Natural killer cell (primary cell): ENCODE measurements at places on chromosomes 12 and 14.
A peak's percentile ranks its signal among the peaks of the same experiment; 100 is the strongest.

- DNase-seq = no peak
- H3K36me3 ChIP-seq = no peaks in the 10 kb centered on the region
Measured at GRCh38 chr12:31225656-31226535, 100.1 kb downstream of the SINHCAF start.

GRCh38 chr12:124319368-124320050 lies 24.6 kb downstream of the RFLNA start:
- no peaks in the 10 kb centered on the region for H3K4me1 ChIP-seq
- H3K4me3 ChIP-seq = no peak overlapping the region
- peaks cover 6% of the 10 kb centered on the region for H3K36me3 ChIP-seq
- DNase-seq = no peak
- H3K27ac ChIP-seq = no peak overlapping the region
- no peaks in the 10 kb centered on the region for H3K27me3 ChIP-seq

- no peaks in the 10 kb centered on the region for H3K4me1 ChIP-seq
- H3K27me3 ChIP-seq = no peaks in the 10 kb centered on the region
- DNase-seq = no peak
- H3K27ac ChIP-seq = no peak overlapping the region
Measured at GRCh38 chr14:76205708-76206107, 54.0 kb downstream of the GPATCH2L start.

DNA sequence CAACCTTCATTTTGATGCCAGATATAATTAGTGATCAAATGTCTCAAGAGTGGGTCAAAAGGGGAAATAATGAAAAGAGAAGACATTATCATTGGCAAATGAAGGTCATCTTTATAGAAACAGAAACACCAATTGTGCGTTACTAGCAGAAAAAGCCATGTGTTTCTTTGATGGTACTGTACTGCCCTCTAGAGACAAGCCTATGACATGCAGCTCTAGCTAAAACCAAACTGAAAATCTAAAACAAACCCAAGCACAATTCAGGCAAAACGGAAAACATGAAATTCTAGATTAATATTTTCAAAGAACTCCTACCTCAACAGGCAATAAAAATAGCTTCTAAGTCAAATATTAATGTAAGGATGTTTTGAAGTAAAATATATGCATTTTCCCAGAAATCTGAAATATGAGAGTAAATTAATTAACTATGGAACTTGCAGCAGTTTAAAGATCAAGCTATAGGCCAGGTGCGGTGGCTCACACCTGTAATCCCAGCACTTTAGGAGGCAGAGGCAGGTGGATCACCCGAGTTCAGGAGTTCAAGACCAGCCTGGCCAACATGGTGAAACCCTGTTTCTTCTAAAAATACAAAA lies 115.4 kb downstream of the KLHL28 start:
- no peaks in the 10 kb centered on the region for H3K36me3 ChIP-seq
- H3K27me3 ChIP-seq = no peaks in the 10 kb centered on the region
- no peaks in the 10 kb centered on the region for H3K4me1 ChIP-seq
- no peak for DNase-seq
- H3K27ac ChIP-seq = no peak overlapping the region

DNA sequence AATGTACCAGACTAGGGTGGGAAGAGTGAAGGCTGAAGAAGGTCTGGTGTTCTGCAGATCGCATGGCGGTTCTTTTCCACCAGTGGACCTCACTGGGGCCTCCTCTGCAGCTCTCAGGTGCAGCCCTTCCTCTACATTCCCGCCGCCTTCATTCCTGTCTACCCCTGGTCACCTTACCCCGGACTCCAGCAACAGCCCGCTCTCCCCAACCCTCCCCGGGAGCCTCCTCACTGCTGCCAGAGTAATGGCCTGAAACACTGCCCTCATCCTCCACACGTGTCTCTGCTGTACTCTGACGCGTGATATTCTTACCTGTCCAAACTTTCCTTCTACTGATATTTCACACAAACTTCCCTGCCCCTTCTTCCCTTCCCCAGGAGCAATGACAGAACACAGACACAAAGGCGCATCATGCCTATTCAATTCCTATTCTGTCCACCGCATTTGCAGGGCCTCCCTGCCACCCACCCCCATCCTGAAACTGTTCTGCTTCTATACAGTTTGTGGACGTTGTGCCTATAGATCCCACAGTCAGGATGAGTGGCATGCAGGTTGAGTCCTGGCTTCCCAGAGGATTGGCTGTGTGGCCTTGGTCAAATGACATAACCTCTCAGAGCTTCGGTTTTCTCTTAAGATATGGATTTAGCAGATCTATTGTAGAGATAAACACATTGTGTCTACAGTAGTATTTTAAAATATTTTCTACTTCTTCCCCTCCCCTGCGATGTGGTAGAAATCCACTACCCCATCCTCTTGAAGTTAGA lies 1.7 kb upstream of the NUAK1 start:
- DNase-seq = no peak
- H3K4me1 ChIP-seq = peaks cover 24% of the 10 kb centered on the region
- H3K4me3 ChIP-seq = no peak overlapping the region
- H3K27me3 ChIP-seq = peaks cover 20% of the 10 kb centered on the region

DNA sequence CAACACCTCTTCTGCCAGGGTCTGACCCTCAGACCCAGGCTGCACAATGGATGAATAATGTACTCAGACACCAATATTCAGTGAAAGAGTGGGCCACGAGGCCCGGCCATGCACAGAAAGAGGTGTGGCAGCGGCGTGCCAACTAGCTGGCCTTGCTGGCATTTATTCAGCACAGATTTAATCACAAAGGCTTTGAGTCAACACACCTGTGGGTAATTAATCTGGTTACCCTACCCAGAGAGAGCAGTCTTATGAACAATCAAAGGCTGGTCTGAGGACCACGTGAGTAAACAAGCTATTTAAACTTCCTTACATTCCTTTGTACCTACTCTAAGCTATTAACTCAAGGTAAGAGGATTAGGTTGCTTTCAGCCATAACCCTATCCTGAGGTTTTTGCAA lies 324.8 kb downstream of the C12orf50 start:
- no peaks in the 10 kb centered on the region for H3K36me3 ChIP-seq
- DNase-seq = no peak
- H3K27me3 ChIP-seq = no peaks in the 10 kb centered on the region
- no peaks in the 10 kb centered on the region for H3K4me1 ChIP-seq
- H3K4me3 ChIP-seq = no peak overlapping the region

GRCh38 chr14:93879362-93879983 lies 47.7 kb upstream of the FAM181A start:
- no peak overlapping the region for H3K27ac ChIP-seq
- no peak overlapping the region for H3K4me3 ChIP-seq
- peaks cover 4% of the 10 kb centered on the region for H3K27me3 ChIP-seq
- no peak for DNase-seq

DNA sequence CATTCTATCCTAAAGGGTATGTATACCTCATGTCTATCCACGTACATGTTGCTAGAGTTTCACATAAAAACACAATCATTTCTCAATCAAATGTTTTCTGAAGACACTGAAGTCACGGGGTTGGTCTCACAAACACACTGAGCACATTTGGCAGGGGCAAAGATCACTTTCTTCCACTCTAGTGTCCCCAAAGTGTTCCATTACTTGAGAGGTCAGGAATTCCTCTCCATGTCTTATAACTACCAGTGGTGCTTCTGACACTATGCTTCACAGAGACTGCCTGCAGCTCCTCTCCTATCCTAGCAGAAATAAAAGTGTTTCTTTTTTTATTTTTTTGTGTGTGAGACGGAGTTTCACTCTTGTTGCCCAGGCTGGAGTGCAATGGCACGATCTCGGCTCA lies 19.1 kb downstream of the ZFYVE1 start:
- no peak for DNase-seq
- peaks cover 17% of the 10 kb centered on the region for H3K36me3 ChIP-seq
- H3K27ac ChIP-seq = no peak overlapping the region
- no peaks in the 10 kb centered on the region for H3K27me3 ChIP-seq
- H3K4me3 ChIP-seq = no peak overlapping the region

GRCh38 chr14:23308721-23309445 lies 2.2 kb downstream of the BCL2L2 start:
- no peaks in the 10 kb centered on the region for H3K27me3 ChIP-seq
- peaks cover 25% of the 10 kb centered on the region for H3K4me1 ChIP-seq
- H3K27ac ChIP-seq = no peak overlapping the region
- H3K36me3 ChIP-seq = no peaks in the 10 kb centered on the region
- DNase-seq = no peak
- no peak overlapping the region for H3K4me3 ChIP-seq

- no peaks in the 10 kb centered on the region for H3K27me3 ChIP-seq
- H3K36me3 ChIP-seq = peaks cover 14% of the 10 kb centered on the region
- peak overlapping the region; percentile 98 for H3K27ac ChIP-seq
- DNase-seq = no peak
- H3K4me3 ChIP-seq = peak overlapping the region; percentile 92
Measured at GRCh38 chr12:14803830-14804160, 325 bp downstream of the C12orf60 start.

DNA sequence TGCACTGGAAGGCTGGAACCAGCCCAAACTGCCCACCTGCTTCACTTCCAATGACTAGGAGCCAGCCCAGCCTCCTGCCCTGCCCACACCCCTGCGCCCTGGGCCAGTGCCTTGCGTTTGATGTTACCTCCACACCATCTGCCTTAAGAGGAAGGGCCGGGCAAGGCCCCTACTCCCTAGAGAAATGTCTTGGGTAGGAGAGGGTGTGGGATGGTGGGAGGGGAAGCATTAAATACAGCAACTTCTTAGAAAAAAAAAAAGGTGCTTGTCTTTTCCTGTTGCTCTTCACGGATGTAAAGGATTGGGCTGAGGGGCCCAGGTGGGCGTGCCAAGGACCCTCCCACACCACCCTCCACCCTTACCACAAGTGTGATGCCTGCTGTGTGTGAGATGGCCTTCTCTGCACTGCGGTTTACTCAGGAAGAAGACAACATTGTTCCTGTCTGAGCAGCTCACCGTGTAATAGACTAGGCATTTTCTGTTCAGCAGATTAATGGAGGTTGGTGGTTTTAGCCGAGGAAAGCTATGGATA lies 99.9 kb downstream of the NINJ2 start:
- H3K27ac ChIP-seq = peak overlapping the region; percentile 76
- no peaks in the 10 kb centered on the region for H3K27me3 ChIP-seq
- peak overlapping the region; percentile 15 for H3K4me3 ChIP-seq
- DNase-seq = no peak
- no peaks in the 10 kb centered on the region for H3K36me3 ChIP-seq

- no peak overlapping the region for H3K27ac ChIP-seq
- H3K4me1 ChIP-seq = no peaks in the 10 kb centered on the region
- H3K4me3 ChIP-seq = no peak overlapping the region
- DNase-seq = no peak
Measured at GRCh38 chr12:16636435-16637055, 30.6 kb upstream of the LMO3 start.

GRCh38 chr12:30823156-30823699 lies 68.5 kb upstream of the CAPRIN2 start:
- H3K27me3 ChIP-seq = peaks cover 6% of the 10 kb centered on the region
- DNase-seq = peak; percentile 58
- peak overlapping the region; percentile 11 for H3K27ac ChIP-seq
- H3K4me3 ChIP-seq = peak overlapping the region; percentile 49

GRCh38 chr12:77213319-77213718 lies 147.9 kb upstream of the E2F7 start:
- H3K27ac ChIP-seq = no peak overlapping the region
- DNase-seq = no peak
- no peaks in the 10 kb centered on the region for H3K27me3 ChIP-seq
- H3K36me3 ChIP-seq = no peaks in the 10 kb centered on the region
- H3K4me3 ChIP-seq = no peak overlapping the region

- no peaks in the 10 kb centered on the region for H3K36me3 ChIP-seq
- no peak overlapping the region for H3K4me3 ChIP-seq
- H3K4me1 ChIP-seq = no peaks in the 10 kb centered on the region
Measured at GRCh38 chr12:129241852-129242251, 388.6 kb downstream of the GLT1D1 start.

- no peak overlapping the region for H3K4me3 ChIP-seq
- DNase-seq = no peak
- H3K4me1 ChIP-seq = peaks cover 13% of the 10 kb centered on the region
- no peaks in the 10 kb centered on the region for H3K27me3 ChIP-seq
- H3K27ac ChIP-seq = no peak overlapping the region
Measured at GRCh38 chr12:53391724-53392123, 11.7 kb downstream of the SP1 start.

DNA sequence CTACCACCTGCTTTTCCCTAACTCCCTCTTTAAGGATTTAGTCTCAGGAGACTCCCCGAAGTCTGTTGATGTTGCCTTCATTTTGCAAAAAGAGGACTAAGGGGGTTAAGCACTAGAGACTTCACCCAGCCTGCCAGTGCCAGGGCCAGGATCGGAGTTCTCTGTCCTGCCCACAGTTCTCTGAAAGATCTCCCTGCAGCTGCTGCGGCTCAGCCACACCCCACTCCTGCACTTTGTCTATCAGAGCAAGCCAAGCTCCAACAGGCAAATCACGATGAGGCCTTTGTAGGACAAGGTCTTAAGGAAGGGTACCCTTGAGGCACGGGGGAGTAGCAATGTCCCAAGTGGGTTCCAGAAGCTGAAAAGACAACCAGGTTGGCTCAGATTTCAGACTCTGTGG lies 148.8 kb upstream of the EGLN3 start:
- no peaks in the 10 kb centered on the region for H3K27me3 ChIP-seq
- H3K4me1 ChIP-seq = no peaks in the 10 kb centered on the region
- DNase-seq = no peak
- no peaks in the 10 kb centered on the region for H3K36me3 ChIP-seq

- no peaks in the 10 kb centered on the region for H3K36me3 ChIP-seq
- no peak for DNase-seq
- H3K27me3 ChIP-seq = no peaks in the 10 kb centered on the region
- H3K4me3 ChIP-seq = no peak overlapping the region
Measured at GRCh38 chr12:53052419-53053217, 2.8 kb downstream of the TNS2 start.

- no peaks in the 10 kb centered on the region for H3K36me3 ChIP-seq
- peak within 1 kb of the TSS; percentile 3 for H3K4me3 ChIP-seq
- DNase-seq = peak; percentile 58
- H3K27ac ChIP-seq = no peak within 1 kb of the TSS
Measured at GRCh38 chr12:49346659-49347310, at the start of gene DNAJC22. DNAJC22 (plus strand) TSS chr12:49346888; CDS start chr12:49348873, 1,985 bp downstream.

DNA sequence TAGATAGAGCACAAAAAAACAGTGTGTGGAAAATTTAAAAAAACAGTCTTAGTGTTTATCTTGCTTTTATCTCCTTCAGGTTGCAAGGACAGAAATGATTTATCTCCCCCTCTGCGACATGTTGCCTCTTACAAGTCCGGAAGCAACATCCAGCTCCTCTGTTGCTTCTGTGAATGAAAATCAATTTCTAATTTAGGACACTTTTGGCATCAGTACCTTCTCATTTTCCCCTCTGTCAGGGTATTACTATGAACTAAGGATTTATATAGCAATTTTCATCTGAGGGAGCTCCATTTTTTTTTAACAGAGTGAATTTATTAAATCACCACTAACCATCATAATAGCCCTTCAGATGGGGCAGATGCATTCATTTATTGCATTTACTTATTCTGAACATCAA lies 116.6 kb upstream of the PLXNC1 start:
- H3K36me3 ChIP-seq = no peaks in the 10 kb centered on the region
- H3K27ac ChIP-seq = no peak overlapping the region
- no peaks in the 10 kb centered on the region for H3K4me1 ChIP-seq
- H3K27me3 ChIP-seq = no peaks in the 10 kb centered on the region
- H3K4me3 ChIP-seq = no peak overlapping the region
